Foreskin keratinocyte (primary cell): ENCODE measurements at places on chromosomes 11 and 22. TPM values are rescaled to one million over a fixed set of nuclear protein-coding genes. Genes with fewer than 3 reads are reported as not detected.

CHRM1 gene
- not detected in 2 replicates for total RNA-seq

INPP5J gene
- total RNA-seq, result 1.3 TPM in 2 replicates

TXN2 gene
- 27.6 and 37.6 TPM in 2 replicates for total RNA-seq

DKK3 gene
- total RNA-seq, result 271 and 323 TPM in 2 replicates

OR52H1 gene
- total RNA-seq, result not detected in 2 replicates

OLFML1 gene
- total RNA-seq, result not detected in 2 replicates
